ENCODE measurements at places on chromosomes 4 and X.

GRCh38 chr4:21380861-21381260 lies 567.7 kb downstream of the KCNIP4 start:
- DNase-seq: no peak

DNA sequence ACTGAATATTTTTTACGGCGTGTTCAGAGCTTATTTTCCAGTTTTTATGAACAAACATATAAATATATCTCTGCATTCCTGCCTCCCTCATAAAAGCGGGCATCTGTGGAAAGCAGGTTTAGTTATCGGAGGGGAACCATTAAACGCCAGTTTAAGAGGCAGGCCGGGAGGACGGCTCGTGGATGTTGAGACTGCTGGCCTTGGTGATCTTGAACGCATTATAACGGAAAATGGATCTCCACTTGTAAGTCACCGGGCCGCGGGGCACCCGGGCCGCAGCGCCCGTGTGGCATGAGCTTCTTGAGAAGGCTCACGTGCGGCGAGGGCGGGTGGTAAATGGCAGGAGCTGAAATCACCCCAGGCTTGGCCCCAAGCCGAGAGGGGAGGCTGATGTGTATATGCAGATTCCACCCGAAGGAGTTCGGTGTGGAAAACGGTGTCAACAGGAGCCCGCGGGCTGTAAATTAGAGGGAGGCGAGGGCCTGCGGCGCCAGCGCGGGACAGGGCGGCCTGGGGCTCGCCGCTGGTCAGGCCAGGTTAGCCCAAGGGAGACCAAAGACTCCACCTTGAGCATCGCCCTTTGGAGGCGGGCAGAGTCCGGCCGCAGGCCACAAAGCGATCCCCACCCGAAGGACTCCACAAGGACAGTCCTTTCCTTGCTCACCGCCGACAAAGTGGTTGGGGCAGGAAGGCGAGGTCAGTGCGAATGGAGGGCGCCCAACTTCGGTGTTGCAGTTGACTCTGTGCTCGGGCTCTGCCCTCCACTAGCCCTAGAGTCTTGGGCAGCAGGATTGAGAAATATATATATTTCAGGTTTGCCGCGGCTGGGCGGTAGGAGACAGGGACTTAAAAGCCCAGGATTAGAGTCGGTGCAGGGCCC lies 1.3 kb upstream of the HAND2 start:
- no peak for DNase-seq

- DNase-seq: no peak
These were observed 58.9 kb downstream of the CHIC2 start for GRCh38 chr4:54005475-54005874.

GRCh38 chr4:68451246-68452211 lies 4.3 kb downstream of the TMPRSS11E start:
- no peak for DNase-seq
